NAMALWA (cell line): ENCODE measurements at places on chromosomes 13 and 19.
A peak's percentile ranks its signal among the peaks of the same experiment; 100 is the strongest.

DNA sequence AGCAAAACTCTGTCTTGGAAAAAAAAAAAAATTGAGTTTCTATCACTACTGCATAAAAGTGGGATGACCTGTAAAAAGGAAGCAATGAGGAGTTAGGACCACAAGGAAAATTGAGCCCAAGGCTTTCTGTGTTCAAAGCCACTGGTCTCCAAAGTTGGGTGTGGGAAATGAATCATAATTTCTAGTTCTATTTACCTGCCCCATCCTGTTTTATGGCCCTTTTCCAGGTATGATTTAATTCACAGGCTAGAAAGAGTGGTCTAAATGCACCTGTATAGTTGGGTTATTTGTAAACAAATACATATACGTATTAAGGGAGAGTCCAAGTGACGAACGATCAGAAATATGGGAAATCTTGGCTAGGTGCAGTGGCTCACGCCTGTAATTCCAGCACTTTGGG, 5.9 kb upstream of the DCAF15 start:
- DNase-seq = no peak

DNA sequence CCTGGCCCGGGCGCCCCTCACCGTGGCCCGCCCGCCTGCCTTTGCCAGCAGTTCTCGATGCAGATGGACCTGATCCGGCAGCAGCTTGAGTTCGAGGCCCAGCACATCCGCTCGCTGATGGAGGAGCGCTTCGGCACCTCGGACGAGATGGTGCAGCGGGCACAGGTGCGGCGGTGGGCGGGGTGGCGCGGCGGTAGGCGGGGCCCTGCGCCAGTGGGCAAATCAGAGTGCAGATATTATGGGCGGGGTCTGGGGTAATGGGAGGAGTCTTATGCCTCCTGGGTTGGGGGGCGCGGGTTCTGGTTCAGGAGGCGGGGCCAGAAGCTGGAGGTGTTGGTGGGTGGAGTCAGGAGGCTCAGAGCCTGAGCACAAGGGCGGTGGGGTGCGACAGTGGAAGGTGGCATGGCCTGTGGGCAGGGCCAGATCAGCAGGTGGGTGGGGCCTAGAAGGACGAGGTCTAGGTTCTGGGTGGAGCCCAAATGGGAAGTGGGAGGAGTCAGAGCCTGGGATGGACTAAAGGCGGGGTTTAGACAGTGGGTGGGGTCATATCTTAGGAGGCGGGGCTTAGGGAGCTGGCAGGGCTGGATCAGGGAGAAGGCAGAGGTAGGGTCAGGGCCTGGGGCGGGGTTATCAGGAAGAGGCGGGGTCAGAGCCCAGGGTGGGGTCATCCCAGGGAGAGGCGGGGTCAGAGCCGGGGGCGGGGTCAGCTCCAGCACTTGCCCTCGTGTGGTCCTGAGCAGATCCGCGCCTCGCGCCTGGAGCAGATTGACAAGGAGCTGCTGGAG, 5.6 kb downstream of the APC2 start:
- DNase-seq = peak; percentile 98

DNA sequence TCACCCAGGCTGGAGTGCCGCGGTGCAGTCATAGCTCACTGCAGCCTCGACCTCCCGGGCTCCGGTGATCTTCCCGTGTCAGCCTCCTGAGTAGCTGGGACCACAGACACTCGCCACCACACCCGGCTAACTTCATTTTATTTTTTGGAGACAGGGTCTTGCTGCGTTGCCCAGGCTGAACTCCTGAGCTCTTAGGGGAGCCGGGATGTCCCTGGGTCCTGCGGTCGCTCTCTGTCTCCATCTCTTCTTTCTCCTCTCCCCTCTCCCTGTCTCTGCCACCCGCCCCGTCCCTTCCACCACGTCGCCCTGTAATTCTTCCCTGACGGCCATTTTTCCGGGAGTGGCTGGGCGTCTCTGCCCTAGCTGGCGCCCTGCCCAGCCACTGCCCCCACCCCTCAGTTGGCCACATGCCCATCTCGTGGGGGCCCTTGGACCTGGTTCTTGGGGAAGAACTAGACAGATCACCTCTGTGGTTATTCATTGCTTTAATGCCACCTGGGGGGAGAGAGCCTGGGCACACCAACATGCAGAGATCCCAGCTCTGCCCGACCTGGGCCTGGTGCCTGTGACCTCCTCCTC, 18.9 kb downstream of the ARID3A start:
- no peak for DNase-seq

DNA sequence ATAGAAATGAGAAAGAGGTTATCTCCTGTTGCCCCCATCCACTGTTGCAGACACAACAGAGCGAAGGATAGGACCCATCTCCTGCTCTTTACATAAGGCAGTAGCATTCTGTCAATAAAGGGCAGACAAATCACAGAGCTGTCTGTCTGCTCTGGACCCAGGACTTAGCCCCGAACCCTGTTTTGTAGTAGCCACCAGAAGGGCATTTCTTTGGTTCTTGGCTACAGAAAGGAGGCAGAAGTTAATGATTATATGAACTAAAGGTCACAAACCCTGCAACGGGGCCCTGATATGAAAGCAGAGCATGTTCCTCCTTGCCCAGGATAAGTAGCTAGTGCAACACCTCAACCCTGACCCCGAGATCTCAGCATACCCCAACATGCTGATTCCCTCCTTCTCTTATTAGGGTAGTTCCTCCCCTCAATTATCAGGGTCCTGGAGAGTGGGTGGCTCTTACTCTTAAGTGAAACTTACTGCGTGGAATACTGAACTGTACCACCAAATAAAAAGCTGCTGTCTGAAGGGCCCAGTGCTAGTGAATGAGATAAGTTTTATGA, 680.4 kb upstream of the SPRY2 start:
- DNase-seq = no peak

GRCh38 chr19:57334191-57334590, 13.9 kb downstream of the ZNF543 start:
- no peak for DNase-seq

DNA sequence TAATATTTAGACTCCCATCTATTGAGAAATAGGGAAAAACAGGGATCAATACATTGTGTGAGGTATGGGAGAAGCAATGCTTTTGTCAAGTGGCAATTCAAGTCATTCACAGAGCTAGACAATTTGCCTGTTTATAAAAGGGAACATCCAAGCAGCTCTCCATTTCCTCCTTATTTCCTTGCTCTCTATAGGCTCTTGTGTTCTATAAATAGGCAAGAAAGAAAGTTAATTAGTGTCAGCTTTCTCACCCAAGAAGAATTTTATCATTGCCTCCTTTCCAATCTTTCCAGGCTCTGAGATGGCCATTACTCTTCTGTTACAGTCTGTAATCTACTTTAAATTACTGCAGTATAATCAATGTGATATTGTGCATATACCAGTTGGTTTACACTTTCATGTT, 199.9 kb downstream of the LHFPL6 start:
- DNase-seq = no peak

DNA sequence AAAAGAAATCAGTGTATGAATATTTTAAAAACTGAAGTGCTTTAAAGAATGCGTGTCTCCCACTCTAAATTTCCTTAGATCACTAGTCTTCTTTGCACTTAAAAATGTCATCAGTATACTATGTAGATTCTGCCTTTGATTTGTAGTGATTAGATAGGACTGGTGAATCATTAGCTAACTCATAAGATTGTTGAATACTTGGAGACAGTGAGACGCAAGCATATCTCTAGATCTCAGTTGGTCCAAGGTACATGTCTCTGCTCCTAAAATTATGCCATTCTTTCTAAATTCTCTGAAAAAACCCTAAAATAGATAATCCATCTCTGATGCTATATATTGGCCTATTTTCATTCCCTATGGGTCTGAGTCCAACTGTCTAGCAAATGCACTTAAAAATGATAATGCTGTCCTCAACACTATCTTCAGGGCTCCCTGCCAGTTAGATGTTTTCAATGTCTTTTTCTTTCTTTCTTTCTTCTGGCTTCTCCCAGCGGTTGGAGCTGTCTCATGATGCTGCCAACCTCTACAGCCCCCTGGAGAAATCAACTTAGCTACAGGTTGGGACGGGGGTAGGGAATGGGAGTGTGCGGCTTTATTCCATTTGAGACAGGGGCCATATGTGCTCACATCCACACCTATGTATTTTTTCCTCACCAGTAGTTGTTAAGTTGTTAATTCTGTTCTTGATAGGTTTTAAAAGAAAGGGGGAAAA, 301.0 kb downstream of the NDFIP2 start:
- DNase-seq = no peak

DNA sequence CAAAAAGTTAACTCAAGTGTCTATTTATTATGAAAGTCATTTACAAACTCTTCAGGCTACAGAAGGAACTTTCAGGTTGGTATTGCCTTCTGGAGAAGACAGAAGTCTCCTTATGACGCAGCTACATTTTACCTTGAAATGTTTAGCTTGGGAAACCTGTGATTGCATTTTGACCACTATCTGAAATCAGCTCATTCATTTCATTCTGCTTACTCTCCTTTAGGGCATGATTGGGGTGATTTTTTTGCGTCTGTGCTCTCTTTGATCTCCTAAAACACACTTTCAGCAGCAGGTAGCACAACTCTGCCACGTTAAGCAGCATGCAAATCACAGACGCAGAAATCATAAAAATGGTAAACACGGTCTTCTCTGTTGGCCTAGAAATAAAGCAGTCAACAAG, 9.6 kb downstream of the GJB6 start:
- no peak for DNase-seq

DNA sequence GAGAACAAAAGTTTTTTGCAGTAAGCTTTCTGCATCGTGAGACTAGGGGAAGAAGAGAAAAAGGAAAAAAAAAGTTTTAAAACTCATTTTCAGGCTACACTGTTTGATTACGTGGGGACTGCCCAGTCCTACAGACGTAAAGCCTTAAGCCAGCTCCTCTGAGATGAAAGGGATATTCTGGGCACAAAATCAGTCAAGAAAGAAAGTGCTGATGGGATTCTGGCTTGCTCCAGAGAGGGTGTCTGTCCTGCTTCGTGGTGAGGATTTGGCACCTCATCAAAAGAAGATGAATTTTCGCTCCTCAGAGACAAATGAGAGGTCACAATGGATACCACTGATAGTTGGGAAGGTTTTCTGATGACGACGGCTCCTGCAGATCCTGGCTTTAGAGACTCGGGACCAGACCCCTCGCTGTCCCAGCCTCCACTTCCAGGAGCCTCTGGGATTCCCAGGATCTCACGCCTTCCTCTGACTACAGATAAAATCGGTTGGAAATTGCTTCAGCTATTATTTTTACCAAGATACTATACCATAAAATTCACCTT, 9.7 kb downstream of the TEX29 start:
- no peak for DNase-seq

- DNase-seq = no peak
Measured at GRCh38 chr13:95180513-95181245, 120.6 kb downstream of the ABCC4 start.

- peak; percentile 38 for DNase-seq
Measured at GRCh38 chr13:95644601-95645052, at the start of gene DZIP1. Gene DZIP1, minus strand, starts transcription at chr13:95644706. Its CDS starts 2,677 bp downstream, at chr13:95642029.

GRCh38 chr19:8451885-8452284, 7.1 kb downstream of the HNRNPM start:
- no peak for DNase-seq

DNA sequence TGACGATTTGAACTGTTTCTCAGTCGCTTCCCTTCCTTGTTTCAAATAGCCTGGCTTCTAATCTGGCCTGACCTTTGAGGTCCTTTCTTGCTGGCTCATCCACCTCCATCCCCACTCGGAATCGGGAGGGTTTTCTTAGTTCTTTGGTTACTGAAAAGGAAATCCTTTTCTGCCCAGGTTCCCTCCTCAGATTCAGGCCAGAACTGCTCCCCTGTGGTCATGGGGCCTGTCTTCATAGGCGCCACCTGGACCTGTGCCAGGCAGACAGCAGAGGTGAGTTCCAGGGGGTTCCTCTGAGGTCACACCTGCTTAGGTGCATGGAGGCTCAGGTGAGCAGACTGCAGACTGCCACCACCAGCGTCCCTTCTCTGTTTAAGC, 62.4 kb downstream of the AKAP11 start:
- DNase-seq = no peak

- no peak for DNase-seq
Measured at GRCh38 chr13:77434289-77434688, 101.2 kb upstream of the SCEL start.

DNA sequence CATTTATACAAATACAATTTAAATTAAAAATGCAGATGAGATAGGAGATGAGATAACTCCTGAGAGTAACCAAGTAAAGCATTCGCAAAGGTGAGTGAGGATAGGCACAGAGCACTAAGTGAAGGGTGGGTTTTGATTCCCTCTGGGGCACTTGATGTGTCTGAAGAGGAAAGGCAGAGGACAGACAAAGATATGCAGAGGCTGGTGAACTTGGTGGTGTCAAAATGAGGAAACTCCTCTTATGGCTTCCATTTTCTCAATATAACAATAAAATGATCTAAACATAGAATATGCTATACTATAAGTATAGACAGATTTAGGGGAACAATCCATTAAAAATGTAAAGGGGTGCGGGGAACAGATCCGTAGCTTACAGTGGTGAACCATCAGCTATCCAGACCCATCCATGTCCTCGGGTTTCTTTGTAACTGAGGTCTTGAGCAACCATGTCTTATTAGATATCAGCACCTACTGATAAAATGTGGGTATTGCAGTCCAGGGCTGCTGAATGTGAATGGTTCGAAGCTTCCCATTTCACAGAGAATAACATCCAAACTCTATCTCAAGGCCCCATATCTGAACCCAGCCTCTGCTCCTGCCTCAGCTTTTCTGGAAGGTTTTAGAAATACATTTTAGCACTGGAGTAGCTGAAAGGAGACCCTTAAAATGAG, 73.9 kb upstream of the SLC10A2 start:
- DNase-seq = peak; percentile 87

DNA sequence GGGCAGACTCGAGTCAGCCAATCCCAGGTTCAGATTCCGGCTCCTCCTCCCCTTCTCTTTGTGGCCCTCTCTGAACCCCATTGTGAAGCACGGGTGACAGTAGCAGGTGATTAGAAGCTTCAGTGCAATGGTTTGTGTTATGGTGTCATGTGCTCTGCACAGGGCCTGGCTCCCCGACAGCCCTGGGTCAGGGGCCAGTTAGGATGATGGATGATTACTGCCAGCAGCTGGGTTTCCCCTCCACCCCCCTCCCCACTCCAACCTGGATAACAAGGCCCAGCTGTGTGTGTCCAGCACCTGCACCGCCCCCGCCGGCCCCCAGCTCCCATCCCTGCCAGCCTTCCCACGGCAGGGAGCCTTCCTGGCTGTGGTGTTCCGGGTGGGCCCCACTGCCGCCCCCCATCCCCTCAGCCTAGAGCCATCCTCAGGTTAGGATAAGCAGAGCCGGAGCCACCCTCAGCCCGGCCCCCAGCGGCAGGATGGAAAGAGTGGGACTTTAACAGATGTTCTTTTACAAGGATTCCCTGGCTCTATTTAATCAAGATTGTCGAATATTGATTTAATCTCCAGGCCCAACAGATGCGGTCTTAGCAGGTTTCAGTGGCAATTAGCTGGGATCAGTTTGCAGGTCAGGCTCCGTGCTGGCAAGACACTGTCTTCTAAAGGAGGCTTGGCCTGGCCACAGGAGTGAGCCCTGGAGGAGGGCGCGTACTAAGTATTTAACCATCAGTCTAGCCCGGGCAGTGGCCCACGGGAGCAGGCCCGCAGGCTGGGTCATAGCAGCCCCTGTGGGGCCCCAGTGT, 156.2 kb downstream of the SIPA1L3 start:
- no peak for DNase-seq

GRCh38 chr19:51691584-51692428, 1.3 kb upstream of the SPACA6 start:
- DNase-seq = no peak

- no peak for DNase-seq
Measured at GRCh38 chr13:37929308-37929707, 59.7 kb upstream of the TRPC4 start.

GRCh38 chr13:40002016-40002415, 346.6 kb downstream of the COG6 start:
- DNase-seq = no peak

- DNase-seq = no peak
Measured at GRCh38 chr13:108769213-108770070, 140.0 kb downstream of the MYO16 start.

GRCh38 chr13:39269411-39269810, 231.2 kb downstream of the NHLRC3 start:
- DNase-seq = no peak
